ENCODE measurements at places on chromosomes 1 and 21.

GRCh38 chr1:232925421-232926220, 24.8 kb upstream of the NTPCR start:
- DNase-seq, result no peak

- no peak for DNase-seq
These were observed 100.1 kb downstream of the MAN1A2 start for GRCh38 chr1:117467336-117467735.

GRCh38 chr1:38500352-38500751, 359.2 kb downstream of the RRAGC start:
- no peak for DNase-seq

- no peak for DNase-seq
These were observed 582.8 kb downstream of the PTBP2 start for GRCh38 chr1:97304366-97304765.

DNA sequence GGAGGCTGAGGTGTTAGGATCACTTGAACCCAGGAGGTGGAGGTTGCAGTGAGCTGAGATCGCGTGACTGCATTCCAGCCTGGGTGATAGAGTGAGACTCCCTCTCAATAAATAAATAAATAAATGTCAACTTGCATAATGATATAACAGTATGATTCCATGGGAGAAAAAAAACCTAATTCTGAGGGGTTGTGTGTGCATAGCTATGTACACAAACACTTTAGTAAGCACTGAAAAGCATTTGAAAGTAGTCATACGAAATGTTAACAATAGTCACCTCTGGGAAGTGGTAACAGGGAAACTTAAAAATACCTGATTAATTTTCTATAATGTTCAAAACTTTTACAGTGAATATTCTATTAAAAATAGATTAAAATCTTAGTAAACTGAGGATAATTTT, 43.2 kb downstream of the ANKRD13C start:
- DNase-seq, result no peak

DNA sequence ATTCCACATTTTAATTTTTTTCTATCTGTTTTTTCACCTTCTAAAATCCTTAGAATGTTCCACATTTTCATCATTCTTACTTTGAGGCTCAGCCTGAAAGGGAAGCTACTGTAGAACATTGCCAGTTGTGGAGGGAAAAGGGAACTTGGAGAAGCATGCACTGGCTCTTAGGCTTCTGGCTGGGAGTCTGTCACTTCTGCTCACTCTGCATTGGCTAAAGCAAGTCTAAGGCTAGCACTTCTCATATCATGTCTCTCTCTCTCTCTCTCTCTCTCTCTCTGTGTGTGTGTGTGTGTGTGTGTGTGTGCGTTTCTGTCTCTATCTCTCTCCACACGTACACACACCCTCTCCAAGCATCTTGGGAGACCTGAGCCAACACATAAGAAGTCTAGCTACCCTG, 49.6 kb upstream of the ADAR start:
- no peak for DNase-seq

DNA sequence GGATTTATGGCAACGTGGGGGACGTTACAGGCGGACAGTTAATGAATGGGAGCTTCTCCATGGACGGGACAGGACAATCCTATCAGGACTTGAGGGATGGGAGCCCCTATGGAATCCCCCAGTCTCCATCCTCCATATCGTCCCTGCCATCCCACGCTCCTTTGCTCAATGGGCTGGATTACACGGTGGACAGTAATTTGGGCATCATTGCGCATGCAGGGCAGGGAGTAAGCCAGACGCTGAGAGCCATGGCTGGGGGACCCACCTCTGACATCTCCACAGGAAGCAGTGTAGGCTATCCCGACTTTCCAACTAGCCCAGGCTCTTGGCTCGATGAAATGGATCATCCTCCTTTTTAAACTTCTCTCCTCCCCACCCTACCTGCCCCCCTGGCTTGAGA, 44.2 kb downstream of the LHX4 start:
- DNase-seq, result no peak

GRCh38 chr1:225972344-225973152, 26.6 kb downstream of the SDE2 start:
- no peak for DNase-seq

- no peak for DNase-seq
These were observed 20.4 kb downstream of the OLFML2B start for GRCh38 chr1:162003061-162003829.

DNA sequence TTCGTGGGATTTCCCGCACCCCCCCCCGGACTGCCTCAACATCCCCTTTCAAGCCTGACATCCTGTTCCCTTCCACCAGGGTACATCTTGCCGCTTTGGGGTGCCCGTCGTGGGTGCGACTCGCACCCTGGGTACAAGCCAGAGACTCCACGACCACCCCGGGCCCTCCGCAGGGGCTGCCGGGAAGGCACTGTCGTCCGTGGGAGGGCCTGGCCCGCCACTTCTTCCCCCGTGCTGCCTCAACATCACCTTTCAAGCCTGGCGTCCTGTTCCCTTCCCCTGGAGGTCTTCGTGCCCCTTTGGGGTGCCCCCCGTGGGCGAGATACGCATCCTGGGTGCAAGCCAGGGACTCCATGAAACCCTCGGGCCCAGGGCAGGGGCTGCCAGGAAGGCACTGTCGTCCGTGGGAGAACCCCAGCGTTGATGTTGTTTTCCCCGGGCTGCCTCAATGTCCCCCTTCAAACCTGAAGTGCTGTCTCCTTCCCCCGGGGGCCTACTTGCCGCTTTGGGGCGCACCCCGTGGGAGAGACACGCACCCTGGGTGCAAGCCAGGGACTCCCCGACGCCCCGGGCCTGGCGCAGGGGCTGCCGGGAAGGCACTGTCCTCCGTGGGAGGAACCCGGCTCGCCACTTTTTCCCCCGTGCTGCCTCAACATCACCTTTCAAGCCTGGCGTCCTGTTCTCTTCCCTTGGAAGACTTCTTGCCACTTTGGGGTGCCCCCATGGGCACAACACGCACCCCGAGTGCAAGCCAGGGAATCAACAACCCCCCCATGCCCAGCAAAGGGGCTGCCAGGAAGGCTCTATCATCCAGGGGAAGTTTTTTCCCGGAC, 138.6 kb downstream of the LIPI start:
- DNase-seq, result no peak

DNA sequence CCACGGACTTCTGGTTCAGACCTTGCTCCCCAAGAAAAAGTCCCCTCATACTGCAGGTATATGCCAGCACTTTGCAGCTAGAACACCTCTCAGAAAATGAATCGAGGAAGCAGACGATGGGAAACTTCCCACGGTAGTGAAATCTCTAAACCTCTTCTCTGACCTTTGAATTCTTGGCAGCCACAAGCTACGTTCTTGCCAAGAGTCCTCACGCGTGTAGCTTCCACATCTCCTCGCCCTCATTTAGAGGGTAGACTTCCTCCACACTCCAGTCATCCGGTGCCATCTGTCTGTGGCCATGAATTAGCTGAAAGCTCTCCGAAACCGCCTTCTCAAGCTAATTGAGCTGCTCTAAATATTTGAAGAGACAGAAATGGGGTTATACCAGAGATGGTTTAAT, 127.8 kb downstream of the RGS7 start:
- DNase-seq, result no peak

DNA sequence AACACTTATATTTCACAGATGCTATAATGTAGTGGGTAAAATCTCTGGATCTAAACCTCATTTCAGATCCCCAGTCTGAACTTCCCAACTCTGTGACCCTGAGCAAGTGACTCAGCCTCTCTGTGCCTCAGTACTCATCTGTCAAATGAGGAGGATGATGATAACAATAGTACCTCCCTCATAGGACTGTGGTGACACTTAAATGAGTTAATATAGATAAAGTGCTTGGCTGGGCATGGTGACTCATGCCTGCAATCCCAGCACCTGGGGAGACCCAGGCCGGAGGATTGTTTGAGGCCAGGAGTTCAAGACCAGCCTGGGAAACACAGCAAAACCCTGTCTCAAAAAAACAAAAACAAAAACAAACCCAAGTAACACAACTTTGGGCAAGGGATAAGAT, 4.7 kb upstream of the ECE1 start:
- peak; percentile 47 for DNase-seq

DNA sequence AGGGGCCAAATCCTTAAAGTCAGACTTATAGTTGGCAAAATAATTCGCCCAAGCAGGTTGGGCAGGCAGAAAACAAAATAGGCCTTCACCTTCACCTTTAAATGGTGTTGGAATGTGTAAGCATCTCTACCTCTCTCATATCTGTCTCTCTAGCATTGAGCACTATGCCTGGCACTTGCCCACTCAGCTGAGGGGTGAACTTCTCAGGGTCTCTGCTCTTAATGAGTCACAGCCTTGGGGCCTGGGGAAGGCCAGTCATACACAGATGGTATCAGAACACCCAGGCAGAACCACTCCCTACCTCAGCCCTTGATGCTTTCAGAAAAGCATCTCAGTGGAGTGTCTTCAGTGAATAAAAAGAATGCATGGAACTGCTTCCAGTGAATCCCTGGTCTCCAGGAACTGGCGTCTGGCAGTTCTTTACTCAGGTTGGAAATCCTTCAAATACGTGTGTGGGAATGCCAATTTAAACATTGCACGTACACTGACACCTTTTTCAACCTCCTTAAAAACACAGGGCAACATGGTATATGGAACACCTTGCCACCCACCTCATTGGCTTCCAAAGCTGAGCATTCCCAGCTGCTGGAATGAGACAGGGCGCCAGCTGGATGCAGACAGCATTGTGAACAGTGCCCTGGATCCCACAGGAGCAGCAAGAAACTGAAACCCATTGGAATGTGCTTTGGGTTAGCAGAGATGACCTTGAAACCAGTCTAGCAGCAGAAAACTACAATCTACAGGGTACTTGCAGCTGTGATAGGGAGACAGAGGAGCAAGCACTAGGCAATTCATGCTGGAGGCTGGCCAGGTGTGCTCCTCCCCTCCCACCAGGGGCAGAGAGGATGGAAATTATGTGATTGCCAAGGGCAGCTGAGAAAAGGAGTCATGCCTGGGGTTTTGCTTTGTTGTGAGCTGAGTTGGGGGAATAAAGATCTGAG, 30.0 kb downstream of the ZNF697 start:
- no peak for DNase-seq

GRCh38 chr1:10686404-10687040, 109.9 kb downstream of the CASZ1 start:
- no peak for DNase-seq

DNA sequence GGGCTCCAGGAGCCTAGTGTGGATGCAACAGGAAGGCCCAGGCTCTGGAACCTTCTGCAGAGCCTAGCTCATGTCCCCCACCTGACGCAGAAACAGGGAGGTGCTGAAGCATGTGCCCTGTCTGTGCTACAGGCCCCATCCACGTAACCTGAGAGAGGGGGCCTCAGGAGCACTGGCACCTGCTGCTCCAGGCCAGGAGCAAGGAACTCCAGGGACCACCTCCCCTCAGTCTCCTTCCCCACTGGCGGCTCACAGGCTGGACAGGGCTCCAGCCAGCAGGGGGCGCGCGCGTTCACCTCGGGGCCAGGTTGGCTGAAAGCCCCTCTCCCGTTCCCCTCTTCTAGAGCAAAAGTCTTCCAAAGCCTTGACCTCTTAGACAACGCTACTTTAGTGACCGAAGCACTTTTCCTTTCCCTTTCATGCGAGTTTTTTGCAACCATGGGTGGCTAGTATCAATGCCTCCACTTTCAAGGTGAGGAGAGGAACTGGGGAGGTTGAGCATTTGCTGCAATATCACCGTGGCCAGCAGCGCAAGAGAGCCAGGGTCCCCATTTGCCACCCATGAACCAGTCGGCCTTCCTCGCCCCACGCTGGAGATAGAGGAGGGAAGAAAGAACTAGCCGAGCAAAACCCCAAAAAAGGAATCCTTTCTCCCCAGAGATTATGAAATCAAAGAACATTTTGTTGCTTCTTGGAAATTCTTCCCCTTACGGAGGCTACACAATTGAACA, 52.4 kb upstream of the GPR157 start:
- DNase-seq, result peak; percentile 43

GRCh38 chr1:193806079-193807048, 620.0 kb upstream of the B3GALT2 start:
- DNase-seq, result no peak

- peak; percentile 6 for DNase-seq
These were observed 631.8 kb downstream of the AJAP1 start for GRCh38 chr1:5286244-5286643.

- DNase-seq, result no peak
These were observed 166.2 kb downstream of the CLIC6 start for GRCh38 chr21:34834852-34835501.

GRCh38 chr1:36781098-36781497, 253.2 kb downstream of the GRIK3 start:
- DNase-seq, result no peak

- DNase-seq, result no peak
These were observed 37.3 kb downstream of the MRPS6 start for GRCh38 chr21:34110594-34111202.

DNA sequence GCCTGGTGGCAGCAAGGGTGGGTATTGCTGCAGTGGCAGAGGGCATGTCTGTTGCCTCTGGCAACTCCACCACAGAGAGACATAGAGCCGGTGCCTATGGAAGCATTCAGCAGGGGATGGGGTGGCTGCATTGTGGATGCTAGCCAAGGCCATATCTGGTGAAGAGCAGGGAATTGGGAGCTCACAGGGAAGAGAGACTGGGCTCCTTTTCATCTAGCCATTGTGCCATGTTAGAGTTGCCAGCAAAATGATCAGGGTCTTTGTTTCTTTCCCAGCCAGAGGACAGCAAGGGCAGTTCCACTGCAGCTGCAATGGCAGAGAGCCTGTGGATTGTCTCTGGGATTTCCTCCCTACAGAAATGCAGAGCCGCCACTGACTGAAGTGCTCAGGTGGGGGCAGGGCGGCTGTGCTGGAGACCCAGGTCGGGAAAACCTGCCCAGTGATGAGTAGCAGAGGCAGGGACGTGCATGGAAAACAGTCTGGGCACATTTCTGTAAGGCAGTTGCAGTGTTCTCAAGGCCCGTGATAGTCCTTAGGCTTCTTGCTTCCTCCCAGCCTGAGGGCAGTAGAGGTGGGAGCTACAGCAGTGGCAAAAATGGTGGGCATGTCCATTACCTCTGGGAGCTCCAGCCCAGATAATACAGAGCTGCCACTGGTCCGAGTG, 40.2 kb upstream of the CYP4X1 start:
- no peak for DNase-seq

DNA sequence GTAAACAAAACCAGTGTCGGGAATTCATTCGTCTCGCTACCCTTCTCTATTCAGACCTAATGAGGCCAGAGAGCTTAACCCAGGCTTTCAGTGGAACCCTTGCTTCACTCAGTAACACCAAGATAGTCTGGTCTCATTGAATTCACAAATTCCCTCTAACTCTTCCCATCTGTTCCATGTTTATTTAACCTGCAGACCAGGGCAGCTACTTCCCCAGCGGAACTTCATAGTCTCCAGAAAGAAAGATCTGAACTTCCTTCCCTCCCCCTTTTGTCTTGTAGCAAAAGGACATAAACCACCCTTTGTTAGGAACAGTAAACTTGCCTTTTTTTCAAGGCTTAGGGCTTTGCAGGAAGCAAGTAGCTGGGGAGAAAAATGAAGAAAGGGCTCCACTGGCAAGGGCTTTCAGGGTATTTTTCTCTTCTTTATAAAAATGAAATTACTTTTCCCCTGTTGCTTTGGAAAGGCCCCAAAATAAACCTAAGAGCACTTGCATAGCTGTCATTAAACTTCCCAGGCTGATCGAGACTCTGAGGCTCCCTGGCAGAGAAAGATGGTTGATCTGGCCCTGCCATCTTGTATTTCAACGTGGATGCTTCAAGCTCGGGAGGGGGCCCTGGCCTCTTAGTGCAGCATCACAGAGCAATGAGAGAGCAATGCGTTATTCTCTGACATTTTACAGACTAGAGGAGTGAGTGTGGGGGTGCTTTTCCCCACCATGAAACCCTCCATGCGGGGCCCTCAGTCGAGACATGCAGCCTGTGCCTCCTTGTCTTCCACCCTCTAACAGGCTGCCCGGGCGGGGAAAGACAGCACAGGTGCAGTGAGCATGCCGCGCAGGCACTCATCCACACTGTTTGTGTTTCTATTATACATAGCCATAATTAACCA, 30.0 kb downstream of the MIS18A start:
- DNase-seq, result no peak

- no peak for DNase-seq
These were observed 235.9 kb upstream of the DMRTA2 start for GRCh38 chr1:50659107-50659662.
